ENCODE measurements at places on chromosomes 13 and 19.

GRCh38 chr13:107025991-107026390 is 458.1 kb upstream of the ARGLU1 start:
- DNase-seq: no peak

GRCh38 chr13:33676045-33676989 is 141.6 kb upstream of the RFC3 start:
- DNase-seq: peak; percentile 21

DNA sequence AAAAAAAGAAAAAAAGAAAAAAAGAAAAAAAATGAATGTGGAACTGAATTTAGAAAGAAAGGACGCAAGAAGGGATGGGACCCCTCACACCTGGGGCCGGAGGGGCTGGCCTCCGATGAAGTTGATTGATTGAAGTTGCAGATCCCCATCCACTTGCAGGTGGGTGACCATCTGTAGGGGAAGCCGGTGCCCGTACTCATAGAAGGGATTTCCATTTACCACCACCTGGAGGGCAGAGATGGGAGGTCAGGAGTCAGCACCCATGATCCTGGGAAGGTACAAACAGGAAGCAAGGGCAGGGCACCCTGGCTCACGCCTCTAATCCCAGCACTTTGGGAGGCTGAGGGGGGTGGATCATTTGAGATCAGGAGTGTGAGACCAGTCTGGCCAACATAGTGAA is 6.4 kb downstream of the LGALS4 start:
- DNase-seq: no peak

- no peak for DNase-seq
Observed at GRCh38 chr13:32001154-32001768, 30.3 kb upstream of the FRY start.

- DNase-seq: no peak
Observed at GRCh38 chr13:25654322-25654721, 282.5 kb downstream of the ATP8A2 start.

GRCh38 chr19:53696951-53697350 is 65.2 kb downstream of the DPRX start:
- no peak for DNase-seq

DNA sequence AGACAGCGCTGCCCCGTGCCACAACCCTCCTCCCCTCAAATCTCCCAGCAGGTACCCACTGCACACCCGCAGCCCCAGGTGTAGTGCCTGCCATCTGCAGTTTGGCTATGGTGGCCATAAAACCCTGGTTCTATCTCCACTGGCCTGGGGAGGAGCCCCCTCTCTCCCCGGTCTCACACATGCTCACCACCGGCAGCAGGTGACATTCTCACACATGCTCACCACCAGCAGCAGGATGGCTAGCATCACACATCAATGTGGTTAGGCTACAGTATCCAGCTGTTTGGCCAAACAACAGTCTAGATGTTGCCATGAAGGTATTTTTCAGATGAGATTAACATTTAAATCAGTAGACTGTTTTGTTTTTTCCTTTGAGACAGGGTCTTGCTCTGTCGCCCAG is 31.1 kb downstream of the ELL start:
- no peak for DNase-seq

GRCh38 chr19:32465176-32465575 is 59.6 kb downstream of the DPY19L3 start:
- DNase-seq: no peak

DNA sequence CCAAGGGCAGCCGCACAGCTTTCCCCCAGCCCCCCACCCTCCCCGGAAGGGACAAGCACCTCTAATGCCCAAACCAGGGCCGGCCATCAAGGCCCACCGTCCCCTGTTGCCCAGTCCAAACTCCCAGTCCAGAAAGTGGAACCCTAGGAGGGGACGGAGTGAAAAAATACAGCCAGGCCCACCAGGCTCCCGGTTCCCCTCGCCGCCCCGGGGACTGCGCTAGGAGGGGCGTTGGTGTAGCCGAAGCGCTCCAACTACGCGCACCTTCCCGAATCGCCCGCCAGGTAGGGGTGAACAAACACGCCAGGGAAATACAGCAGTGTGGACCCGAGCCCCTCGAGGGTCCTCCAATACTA is 1.3 kb downstream of the KLF16 start:
- no peak for DNase-seq

GRCh38 chr13:38582133-38582532 is 104.7 kb upstream of the FREM2 start:
- DNase-seq: no peak

DNA sequence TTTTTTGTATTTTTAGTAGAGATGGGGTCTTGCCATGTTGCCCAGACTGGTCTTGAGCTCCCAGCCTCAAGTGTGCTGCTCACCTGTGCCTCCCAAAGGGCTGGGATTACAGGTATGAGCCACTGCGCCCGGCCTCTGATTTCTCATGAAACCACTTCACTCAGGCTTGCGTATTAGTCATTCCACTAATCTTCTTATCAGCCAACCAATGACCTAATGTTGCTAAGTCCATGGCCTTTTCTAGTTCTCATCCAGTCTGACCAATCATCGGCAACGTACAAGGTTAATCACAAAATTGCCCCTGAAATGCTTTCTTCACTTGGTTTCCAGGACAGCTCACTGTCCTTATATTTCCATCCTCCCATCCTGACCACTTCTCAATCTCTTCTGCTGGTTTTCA is 605.3 kb upstream of the SLC10A2 start:
- no peak for DNase-seq

- no peak for DNase-seq
Observed at GRCh38 chr13:90798381-90798780, 549.1 kb upstream of the MIR17HG start.

DNA sequence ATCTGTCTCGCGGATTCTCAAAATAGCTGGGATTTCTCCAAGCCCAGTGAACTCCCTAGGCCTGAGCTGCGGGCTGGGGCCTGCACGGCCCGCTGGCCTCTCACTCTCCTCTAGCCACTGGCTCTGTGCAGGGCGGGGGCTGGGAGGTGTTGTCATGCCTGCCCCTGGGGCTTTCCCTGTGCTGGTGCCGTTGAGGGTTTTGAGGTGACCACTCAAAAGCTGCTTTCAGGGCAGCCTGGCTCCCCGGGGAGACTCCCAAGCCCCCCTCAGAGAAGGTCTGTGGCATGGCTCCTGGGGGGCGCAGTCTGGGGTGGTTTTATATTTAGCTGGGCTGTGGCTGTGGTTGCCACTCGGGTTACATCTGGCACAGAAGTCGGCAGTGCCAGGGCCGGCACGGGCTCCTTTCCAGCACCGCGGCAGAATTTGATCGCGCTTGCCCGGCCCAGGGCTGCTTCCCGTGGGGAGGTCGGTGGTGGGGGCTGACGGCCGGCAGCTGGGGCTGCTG is 10.0 kb downstream of the NDUFB7 start:
- no peak for DNase-seq

GRCh38 chr19:17073869-17074633 is 1.2 kb downstream of the HAUS8 start:
- DNase-seq: no peak

DNA sequence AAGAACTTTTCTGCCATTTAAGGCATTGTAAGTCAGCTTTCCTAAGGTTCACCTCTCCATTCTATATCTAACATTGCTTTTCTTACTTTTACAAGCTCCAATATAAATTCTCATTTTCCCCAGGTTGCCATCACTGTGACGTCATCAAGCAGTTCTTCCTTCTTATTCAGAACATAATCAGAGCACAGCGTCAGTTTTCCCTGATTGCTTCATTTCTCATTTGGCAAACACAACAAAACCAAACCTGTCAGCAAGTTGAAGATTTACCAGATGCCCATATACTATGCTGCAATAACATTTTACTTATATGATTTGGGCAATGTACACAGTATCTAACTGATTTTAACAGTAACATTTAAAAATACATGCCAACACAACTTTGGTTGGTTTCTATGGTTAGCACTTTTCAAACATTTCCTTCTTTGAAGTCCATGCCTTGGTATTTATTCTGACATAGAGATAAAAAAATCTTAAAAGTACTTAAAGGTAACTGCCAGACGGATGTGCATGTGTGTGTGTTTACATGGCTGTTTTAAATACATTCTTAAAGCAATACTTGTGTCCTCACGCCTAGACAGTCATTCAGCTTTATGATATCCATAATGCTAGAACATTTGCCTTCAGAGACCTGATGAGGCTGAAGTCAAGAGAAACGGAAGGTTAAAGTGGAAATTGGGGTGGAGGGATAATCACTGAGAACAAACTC is 264.0 kb downstream of the KLF12 start:
- DNase-seq: no peak

GRCh38 chr19:36225219-36225892 is 10.4 kb downstream of the ZNF146 start:
- no peak for DNase-seq

- DNase-seq: no peak
Observed at GRCh38 chr13:98889419-98890085, 88.3 kb downstream of the DOCK9 start.

DNA sequence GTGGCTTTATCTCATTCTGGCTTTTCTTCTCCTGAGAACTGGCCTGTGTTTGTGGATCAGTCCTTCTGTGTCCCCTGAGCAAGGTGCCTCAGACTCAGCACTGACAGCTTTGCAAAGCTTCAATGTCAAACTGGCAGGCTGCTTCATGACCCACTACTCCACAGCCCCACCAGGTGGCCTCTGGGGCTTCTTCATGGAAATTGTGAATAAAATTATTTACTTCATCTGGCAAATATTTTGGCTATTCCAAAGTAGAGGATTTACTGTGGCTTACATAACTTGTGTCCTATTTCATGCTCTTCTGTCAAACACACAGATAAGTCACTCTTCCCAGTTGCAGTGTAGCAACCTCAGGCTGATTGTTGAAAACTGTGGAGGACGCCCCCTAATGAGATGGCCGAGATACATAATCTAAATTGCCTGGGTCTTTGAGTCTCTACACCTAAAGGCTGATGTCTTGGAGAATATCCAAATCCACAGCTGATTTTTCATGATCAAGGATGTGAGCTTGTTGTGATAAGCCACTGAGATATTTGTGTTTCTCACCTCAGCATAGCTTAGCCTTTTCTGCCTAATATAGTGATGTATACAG is 721.9 kb upstream of the SLC10A2 start:
- DNase-seq: no peak

GRCh38 chr19:13463296-13463695 is 43.0 kb downstream of the CACNA1A start:
- no peak for DNase-seq

- DNase-seq: no peak
Observed at GRCh38 chr13:50222569-50223332, 207.5 kb downstream of the KCNRG start.

GRCh38 chr19:41373993-41374392 is 2.3 kb upstream of the TMEM91 start:
- DNase-seq: no peak

- DNase-seq: no peak
Observed at GRCh38 chr13:61466280-61466679, 50.6 kb upstream of the PCDH20 start.

DNA sequence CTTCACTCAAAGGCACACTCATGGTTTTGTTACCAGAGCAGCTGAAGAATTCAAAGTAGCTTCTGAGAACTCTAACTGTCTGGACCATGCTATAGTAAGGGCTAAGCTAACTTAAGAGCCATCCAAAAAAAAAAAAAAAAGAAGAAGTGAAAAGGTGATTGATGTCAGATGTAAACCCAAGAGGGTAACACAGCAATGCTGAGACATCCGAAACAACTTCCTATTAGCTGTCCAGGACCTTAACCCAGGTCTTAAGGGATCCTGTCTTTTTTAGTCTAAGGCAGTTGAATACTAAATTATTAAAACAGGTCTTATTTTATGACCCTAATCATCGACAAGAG is 11.2 kb upstream of the RAB20 start:
- no peak for DNase-seq

GRCh38 chr13:83057119-83057518 is 825.2 kb downstream of the SLITRK1 start:
- no peak for DNase-seq

DNA sequence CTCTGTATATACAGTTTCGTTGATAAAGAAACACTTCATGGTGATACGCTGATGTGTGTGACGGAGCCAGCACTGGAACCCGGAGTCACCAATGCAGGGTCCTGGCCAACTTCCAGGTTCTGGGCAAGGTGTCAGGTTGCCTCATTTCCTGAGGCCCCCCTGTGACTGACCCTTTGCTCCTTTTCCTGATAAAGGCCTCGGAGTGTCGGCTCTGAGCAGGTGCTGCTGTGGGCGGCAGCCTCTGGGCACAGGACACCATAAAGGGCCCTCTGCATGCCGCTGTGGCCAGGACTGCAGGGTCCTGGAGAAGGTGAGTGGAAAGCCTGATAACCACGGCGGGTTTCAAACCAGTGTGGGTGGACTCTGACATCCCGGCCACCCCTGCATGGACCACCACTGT is 17.3 kb upstream of the MYDGF start:
- DNase-seq: no peak

GRCh38 chr19:38005224-38005614 is 98.2 kb downstream of the SIPA1L3 start:
- DNase-seq: no peak

DNA sequence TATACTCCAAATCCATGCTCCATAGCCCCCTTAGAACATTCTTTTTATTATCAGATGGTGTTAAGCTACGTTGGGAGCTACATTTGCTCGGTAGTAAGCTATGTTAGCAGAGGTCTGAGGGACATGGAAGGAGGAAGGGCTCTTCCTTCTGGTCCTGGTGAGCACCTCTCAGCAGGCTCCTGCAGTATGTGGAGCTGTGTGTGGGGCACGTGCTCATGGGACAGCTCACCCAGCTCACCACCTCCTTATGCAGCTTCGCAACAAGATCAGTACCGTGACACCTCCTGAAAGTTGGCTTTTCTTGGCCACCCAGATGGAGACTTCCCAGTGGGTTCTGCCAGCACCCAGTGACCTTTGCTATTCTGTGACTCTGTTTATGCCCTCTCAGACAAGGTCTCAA is 400.5 kb upstream of the SLC10A2 start:
- DNase-seq: no peak

DNA sequence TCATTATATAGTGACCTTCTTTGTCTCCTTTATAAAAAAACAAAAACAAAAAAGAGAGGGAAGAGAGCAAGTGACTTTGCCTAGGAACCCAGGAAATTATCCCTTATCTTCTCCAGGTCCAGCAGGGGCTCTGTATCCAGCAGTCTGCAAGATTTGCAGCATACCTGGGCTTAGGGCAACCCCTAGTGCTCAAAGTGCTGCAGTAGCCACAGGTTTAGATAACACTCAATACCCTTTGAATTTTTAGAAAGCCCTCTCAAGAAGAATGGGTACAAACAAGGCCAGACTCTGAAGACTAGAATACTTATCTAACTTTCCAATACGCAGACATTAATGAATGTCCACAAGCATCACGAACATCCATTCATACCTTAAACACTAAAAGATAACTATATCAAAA is 43.2 kb downstream of the CCNA1 start:
- DNase-seq: no peak

DNA sequence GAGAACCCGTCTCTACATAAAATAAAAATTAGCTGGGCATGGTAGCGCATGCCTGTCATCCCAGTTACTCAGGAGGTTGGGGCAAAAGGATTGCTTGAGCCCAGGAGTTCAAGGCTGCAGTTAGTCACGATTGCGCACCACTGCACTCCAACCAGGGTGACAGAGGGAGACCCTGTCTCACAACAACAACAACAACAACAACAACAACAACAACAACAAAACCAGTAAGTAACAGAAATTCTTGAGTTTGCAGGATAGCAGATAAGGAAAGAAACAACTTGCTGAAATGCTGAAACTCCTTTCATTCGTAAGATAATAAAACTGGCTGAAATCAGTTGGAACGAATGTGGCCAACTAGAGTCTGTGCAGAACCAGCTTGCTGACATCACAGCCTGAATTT is 23.1 kb upstream of the URI1 start:
- no peak for DNase-seq
